ENCODE measurements at places on chromosomes 6 and 20.

DNA sequence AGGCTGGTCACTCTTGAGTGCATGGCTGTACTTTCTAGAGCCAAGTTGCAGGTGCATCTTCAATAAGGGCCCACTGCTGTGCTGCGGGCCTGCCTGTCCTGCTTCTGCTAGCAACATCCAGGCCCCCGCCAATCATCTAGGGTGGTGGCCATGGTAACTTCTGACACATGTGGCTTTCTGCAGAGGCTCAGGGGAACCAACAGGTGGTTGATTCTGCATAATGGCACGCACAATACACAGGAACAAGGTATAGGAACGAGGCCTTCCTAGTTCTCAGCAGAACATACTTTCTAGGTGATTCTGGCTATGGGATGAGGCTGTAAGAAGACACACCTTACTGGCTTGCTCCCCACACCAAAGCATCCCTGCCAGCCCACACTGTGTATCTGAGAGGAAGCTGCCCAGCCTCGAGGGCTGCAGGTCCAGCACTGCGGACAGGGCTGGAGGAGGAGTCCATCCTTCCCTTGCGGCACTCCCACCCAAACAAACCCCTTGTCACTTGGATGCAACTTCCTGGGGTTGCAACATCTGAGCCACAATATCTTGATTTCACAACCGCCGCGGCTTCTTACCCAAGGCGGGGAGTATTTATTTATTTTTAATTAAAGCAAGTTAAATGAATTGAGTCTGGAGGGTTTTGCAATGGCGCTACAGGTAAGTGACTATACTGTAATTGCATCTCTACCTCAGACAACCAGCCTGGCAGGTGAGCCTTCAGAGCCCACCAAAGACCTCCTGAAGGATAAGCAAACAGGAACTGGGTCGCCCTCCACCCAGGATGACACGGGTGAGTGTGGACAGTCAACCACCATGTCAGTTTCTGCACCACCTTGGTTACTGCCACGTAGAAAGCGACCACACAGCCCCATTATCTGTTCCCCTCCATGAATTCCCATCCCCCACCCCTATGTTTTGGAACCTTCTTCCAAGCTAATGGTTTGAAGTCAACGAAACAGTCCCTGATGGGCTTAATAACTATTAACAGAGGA is 49.6 kb downstream of the SULF2 start:
- no peak for DNase-seq

GRCh38 chr20:24684421-24684871 is 215.0 kb downstream of the SYNDIG1 start:
- no peak for DNase-seq

GRCh38 chr6:158374020-158374419 is 61.8 kb downstream of the TULP4 start:
- DNase-seq: no peak

- DNase-seq: no peak
Measured at GRCh38 chr6:12467706-12468670, 177.8 kb downstream of the EDN1 start.

DNA sequence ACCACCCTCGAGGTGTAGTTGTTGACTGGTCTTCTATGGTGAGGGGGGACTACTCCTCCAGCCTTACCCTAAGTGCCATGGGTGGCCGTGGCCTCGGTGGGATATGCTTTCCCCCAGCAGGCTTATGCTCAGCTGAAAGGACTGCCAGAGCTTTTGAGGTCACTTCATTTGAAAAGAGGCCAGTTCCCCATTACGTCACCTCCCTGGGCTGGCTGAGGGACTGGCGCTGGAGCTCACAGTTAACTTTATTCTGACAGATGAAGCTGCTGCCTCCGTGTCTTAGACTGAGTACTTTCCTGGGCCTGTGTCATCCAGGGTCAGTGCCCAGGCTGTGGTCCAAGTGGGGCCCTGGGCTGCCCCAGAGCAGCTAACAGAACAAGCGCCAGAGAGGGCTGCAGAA is 42.8 kb upstream of the PCMTD2 start:
- no peak for DNase-seq

DNA sequence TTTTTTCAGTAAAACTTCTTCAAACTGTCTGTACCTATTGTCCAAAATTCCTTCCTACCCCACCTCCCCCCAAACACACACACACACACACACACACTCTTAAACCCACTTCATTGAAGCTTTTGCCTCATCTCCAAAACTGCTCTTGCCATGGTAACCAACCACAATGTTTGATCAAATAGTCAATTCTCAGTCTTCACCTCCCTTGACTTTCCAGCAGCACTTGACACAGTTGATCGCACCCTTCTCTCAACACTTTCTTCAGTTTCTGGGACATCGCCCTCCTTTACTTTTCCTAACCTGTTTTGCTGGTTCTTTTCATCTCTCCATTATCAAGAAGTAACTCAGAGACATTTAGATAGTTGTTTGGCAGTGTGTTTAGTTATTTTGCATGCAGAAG is 71.5 kb upstream of the COL21A1 start:
- no peak for DNase-seq

DNA sequence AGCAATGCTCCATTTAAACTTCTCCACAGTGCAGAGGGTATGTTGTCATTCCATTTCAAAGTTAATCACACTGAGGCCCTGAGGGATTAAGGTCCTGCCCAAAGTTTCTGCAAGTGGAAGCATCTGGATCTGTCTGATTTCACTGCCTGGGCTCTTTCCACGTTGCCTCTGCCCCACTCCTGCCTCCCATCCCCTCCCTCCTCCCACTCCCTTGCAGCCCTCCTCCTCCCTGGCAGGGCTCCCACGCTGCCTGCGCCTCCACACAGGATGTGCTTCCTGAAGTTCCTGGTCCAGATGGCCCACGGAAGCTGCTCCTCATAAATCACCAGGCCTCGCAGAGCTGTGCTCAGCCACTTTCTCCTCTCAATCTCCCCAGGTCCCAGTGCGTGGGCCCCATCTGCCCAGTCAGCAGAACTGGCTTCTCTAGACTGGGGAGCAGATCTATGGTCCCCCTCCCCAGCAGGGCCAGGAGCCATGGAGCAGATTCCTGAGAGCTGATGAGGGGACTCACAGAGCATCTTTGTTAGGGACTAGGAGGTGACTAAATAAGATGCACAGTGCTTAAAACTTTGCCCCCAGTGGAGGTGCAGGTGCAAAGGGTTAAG is 65.4 kb upstream of the MAFB start:
- no peak for DNase-seq

DNA sequence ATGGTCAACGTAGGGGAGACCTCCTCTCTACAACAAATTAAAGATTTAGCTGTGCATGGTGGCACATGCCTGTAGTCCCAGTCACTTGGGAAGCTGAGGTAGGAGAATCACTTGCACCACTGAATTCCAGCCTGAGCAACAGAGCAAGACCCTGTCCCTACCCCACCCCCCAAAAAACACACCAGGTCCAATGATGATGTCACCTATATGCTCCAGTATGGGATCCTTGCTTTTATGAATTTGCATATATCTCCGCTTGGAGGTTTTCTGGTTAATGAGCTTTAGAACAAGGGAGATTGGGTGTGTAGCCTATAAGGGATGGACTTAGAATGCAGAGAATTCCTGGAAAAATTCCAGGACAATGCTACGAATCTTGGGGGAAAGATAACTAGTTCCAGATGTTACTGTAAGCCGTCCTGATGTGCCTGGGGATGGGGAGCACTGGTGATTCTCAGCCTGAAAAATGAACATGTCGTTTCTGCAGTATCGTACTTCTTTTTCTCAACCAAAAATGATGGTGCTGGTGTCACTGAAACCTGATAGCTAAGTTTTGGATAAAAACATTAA is 61.1 kb downstream of the ZBTB2 start:
- peak; percentile 69 for DNase-seq

DNA sequence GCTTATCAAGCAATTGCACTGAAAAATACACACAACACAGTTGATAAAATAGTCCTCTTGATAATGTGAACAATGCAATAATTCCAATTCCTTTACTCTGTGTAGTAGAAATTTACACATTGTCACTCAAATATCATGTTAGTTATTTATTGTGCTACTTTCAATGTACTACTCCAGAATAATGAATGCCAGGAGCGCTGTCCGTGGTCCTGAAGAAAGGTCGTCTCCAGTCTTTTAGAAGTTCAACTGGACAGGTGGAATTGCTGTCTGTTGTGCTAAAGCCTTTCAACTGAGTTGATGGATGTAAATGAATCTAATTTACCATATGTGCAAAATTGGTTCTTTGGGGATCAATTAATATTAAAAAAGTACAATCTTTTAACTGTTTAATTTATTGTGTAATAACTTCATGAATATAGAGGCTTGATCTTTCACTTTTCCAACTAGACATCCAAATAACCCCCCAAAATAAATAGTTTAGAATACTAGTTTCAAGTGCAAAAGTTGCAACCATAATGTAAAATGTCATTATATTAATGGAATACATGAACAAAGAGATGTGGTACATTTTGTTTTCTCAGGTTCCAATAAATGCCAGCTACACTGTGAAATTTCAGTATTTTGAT is 3.2 kb downstream of the GRIK2 start:
- DNase-seq: no peak

DNA sequence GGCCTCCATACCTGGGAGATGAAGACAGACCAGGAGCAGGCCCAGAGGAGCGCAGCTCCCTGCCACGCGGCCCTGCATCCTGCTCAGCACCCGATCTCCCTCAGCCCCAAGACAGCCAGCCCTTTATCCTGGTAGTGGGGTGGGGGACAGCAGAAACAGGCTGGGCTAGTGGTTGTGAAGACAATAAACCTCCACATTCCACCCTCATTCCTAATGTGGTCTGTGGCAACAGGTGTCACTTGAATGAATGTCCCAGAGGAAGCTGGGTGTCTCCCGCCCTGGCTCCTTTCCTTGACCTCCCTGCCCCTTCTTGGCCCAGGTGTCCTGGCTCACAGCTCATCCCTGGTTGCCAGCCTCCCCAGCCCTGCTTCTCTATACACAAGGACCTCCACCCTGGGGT is at the start of gene C6orf15:
Gene C6orf15, minus strand, starts transcription at position 98 of the 400 bp plus-strand sequence. Its CDS starts 20 bp downstream, at position 78.
- no peak for DNase-seq

DNA sequence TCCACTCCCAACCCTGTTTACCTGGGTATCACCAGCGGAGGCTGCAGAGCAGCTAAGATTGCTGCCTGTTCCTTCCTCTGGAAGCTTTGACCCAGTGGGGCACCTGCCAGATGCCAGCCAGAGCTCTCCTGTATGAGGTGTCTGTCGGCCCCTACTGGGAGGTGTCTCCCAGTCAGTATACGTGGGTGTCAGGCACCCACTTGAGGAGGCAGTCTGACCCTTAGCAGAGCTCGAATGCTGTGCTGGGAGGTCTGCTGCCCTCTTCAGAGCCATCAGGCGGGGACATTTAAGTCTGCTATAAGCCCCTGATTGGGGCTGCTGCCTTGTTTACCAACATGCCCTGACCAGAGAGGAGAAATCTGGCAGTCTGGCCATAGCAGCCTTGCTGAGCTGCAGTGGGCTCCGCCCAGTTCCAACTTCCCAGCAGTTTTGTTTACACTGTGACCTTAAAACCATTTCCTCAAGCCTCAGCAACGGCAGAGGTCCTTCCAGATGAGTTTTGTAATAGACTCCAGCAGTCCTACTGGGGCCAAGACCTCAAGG is 2.8 kb downstream of the RAET1E start:
- no peak for DNase-seq

All from AG04449 (cell line).